ENCODE measurements at places on chromosomes 3 and 15. TPM values are rescaled to one million over a fixed set of nuclear protein-coding genes. Genes with fewer than 3 reads are reported as not detected.
A peak's percentile ranks its signal among the peaks of the same experiment; 100 is the strongest.

The LDHAL6B gene
- 0.25 TPM for polyA plus RNA-seq

- H3K27me3 ChIP-seq = no peaks in the 10 kb centered on the region
- no peak for DNase-seq
- no peak overlapping the region for H3K4me3 ChIP-seq
- H3K27ac ChIP-seq = no peak overlapping the region
- H3K4me1 ChIP-seq = peaks cover 17% of the 10 kb centered on the region
Measured at GRCh38 chr3:114563720-114564119, 269.9 kb downstream of the TIGIT start.

GRCh38 chr3:89419647-89420241 is 312.3 kb downstream of the EPHA3 start:
- H3K4me3 ChIP-seq = no peak overlapping the region
- no peaks in the 10 kb centered on the region for H3K36me3 ChIP-seq
- no peaks in the 10 kb centered on the region for H3K4me1 ChIP-seq
- DNase-seq = no peak
- H3K27ac ChIP-seq = no peak overlapping the region

- no peak overlapping the region for H3K4me3 ChIP-seq
- peaks cover 62% of the 10 kb centered on the region for H3K4me1 ChIP-seq
- H3K27me3 ChIP-seq = no peaks in the 10 kb centered on the region
- peak; percentile 69 for DNase-seq
- H3K36me3 ChIP-seq = no peaks in the 10 kb centered on the region
Measured at GRCh38 chr15:85479071-85479647, 98.8 kb downstream of the AKAP13 start.

- no peak overlapping the region for H3K4me3 ChIP-seq
- peaks cover 13% of the 10 kb centered on the region for H3K27me3 ChIP-seq
- H3K4me1 ChIP-seq = peaks cover 10% of the 10 kb centered on the region
- no peaks in the 10 kb centered on the region for H3K36me3 ChIP-seq
- no peak overlapping the region for H3K27ac ChIP-seq
Measured at GRCh38 chr15:69906256-69907185, 191.2 kb downstream of the TLE3 start.

DNA sequence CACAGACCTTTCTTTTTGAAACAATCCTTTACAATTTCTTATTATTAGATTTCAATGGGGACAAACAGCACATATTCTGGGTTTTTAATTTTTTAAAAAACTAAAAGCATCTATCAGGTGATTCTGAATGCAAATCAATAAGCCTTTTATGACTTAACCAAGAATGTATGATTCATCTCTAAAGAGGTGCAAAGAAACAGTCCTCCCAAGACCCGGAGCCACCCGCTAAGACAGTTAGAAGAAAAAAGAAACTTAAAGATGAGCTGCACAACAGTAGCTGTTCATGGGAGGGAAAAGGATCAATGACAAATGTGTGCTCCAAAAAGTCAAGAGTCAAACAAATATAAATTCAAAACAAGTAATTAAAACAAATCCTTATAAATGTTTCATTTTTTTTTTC is 319.5 kb downstream of the THSD4 start:
- H3K27ac ChIP-seq = no peak overlapping the region
- no peaks in the 10 kb centered on the region for H3K27me3 ChIP-seq
- H3K4me1 ChIP-seq = peaks cover 8% of the 10 kb centered on the region
- no peaks in the 10 kb centered on the region for H3K36me3 ChIP-seq
- H3K4me3 ChIP-seq = no peak overlapping the region

The KBTBD13 gene
- polyA plus RNA-seq = not detected

The MUC20 gene
- not detected for polyA plus RNA-seq

DNA sequence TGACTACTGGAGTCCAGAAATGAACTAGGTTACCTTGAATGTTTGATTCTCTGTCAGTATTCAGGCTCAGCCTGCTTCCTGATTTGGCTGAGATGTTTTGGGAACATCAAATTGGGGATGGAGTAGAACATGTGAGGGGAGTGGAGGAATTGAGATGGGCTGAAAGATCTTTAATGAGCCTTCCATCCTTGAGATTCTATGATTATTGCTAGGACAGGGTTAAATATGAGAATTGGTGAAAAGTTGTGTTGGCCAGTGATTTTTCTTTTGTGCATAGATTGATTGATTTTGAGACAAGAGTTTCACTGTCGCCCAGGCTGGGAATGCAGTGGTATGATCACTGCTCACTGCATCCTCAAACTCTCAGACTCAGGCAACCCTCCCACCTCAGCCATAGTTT is 32.4 kb downstream of the IQGAP1 start:
- H3K36me3 ChIP-seq = no peaks in the 10 kb centered on the region
- peaks cover 59% of the 10 kb centered on the region for H3K4me1 ChIP-seq
- peak overlapping the region; percentile 63 for H3K4me3 ChIP-seq
- no peaks in the 10 kb centered on the region for H3K27me3 ChIP-seq
- H3K27ac ChIP-seq = peak overlapping the region; percentile 81

DNA sequence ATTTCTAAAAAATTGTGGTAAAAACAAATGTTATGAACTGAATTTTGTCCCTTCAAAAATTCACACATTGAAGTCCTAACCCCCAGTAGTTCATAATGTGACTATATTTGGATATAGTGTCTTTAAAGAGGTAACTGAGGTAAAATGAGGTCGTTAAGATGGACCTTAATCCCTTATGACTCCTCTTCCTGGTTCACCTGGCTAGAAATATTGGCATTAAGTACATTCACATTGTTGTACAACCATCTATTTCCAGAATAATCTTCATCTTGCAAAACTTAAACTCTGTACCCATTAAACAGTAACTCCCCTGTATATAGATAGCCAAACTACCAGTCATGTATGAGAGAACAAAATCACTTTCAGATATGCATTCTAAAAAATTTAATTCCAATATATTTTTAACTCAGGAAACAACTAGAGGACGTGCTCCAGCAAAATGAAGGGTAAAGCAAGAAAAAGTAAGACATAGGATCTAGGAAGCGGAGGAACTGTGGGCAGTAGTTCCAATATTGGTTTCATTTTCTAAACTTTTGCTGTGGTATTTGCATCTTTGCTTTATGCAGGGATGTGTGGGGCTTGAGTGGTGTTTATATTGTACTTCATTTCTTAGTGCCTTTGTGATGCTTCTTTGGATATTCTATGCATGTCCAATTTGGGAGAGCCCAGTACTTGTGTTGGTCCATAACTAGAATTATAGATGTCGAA is 36.7 kb upstream of the IL20RB start:
- H3K27ac ChIP-seq = no peak overlapping the region
- DNase-seq = no peak
- H3K27me3 ChIP-seq = no peaks in the 10 kb centered on the region
- no peaks in the 10 kb centered on the region for H3K36me3 ChIP-seq
- no peak overlapping the region for H3K4me3 ChIP-seq
- peaks cover 18% of the 10 kb centered on the region for H3K4me1 ChIP-seq

- peak overlapping the region; percentile 99 for H3K4me3 ChIP-seq
- peaks cover 51% of the 10 kb centered on the region for H3K36me3 ChIP-seq
- peaks cover 40% of the 10 kb centered on the region for H3K4me1 ChIP-seq
- no peak for DNase-seq
Measured at GRCh38 chr15:96338766-96339618, 8.5 kb downstream of the NR2F2 start.

GRCh38 chr15:79168922-79169456 is 78.4 kb upstream of the RASGRF1 start:
- H3K4me3 ChIP-seq = no peak overlapping the region
- no peaks in the 10 kb centered on the region for H3K36me3 ChIP-seq
- H3K27me3 ChIP-seq = peaks cover 15% of the 10 kb centered on the region
- H3K4me1 ChIP-seq = peaks cover 18% of the 10 kb centered on the region
- DNase-seq = peak; percentile 62

Measured in GM23248 (cell line).